GM04503 (cell line): ENCODE measurements at places on chromosomes 4 and X.

DNA sequence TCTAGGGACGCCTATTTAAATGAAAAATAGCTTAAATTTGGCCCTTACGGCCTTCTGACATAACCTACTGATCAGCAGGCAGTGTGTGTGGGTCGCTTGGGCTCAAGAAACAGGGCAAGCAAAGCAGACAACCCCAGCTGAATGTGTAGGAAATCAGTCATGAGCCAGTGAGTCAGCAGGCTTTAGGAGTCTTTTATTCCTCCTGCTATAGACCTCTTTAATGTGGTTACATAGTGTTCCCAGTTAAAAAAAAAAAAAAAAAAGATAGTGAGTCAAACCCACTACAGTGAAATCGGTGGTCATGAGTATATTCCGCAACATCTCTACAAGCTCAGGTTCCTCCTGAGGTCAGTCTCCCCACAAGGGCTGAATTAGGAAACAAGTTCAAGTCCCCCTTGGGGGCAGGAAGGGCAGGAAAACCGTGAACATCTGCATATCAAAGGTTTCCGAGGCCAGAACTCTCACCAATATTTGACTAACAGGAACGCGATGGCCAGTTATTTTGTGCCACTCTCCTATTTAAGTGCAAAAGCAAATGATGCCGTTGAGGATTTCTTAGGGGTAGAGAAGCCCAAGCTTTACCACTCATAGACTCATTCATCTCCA is 32.7 kb downstream of the ACSL1 start:
- peak; percentile 47 for DNase-seq

DNA sequence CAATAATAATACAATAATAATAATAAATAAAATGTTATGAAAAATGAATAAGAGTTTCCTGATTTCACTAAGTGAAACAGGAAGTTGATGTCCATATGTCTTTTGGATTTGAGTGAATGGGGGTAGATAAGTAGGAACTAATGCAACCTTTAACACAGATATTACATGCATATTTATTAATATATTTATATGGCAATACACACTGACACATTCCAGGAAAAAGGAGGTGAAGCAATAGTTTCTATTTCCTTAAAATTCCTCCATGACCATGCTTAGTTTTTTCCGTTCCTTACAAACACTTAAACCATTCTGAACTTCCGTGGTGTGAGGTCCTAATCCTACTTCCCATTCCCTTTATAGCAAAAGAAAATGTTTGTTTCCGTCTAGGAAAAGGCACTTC is 48.3 kb downstream of the ATXN3L start:
- DNase-seq, result no peak

GRCh38 chr4:68358988-68359387 is 9.1 kb upstream of the YTHDC1 start:
- no peak for DNase-seq

- no peak for DNase-seq
Measured at GRCh38 chrX:102697494-102697893, 14.8 kb upstream of the GPRASP2 start.

DNA sequence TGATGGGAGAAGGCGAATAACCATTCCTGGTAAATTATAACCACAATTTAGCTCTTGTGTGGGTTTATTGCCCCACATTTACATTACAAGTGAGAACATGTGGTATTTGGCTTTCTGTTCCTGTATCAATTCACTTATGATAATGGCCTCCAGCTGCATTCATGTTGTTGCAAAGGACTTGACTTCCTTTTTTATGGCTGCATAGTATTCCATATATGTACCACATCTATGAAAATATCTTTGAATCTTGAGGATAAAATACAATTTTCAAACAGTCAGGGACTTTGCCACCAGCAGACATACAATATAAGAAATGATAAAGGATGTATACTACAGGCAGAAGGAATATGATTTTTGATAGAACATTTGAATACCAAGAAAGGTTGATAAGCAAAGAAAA is 27.3 kb downstream of the RAP2C start:
- DNase-seq, result no peak

GRCh38 chr4:53321151-53321983 is 44.5 kb downstream of the SCFD2 start:
- DNase-seq, result peak; percentile 98

DNA sequence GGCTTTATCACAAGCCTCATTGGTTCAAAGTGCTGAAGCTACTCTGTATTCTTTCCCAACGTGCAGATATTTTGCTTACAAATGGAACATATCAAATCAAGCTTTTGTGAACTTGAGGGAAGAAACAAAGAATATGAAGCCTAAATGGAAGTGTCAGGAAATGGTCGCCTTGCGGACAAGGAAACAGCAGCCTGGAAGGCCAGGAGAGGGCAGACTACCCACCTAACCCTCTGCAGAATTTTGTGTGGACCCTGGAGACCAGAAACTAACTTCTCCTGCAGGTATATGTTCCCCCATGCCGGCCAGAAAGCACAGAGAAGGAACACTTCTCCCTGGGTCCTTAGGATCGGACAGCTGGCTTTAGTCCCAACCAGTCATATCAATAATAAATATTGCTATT is 1425.8 kb downstream of the PCDH7 start:
- no peak for DNase-seq

GRCh38 chr4:39476187-39476895 is 17.5 kb downstream of the LIAS start:
- DNase-seq, result no peak

DNA sequence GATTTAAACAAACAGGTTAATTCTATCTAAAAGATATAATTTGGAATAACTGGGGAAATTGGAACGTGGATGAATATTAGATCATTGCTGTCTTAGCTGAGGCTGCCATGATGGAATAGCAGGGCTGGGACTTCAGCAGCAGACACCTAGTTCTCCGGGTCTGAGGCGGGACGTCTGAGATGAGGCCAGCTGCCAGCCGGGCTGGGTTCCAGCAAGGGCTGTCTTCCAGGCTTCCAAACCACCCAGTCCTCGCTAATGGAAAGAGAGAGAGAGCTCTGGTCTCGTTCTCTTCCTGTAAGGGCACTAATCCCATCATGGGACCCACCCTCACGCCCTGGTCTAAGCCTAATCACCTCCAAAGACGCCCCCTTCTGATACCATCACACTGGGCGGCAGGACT is 85.7 kb downstream of the ADRA2C start:
- DNase-seq, result no peak

DNA sequence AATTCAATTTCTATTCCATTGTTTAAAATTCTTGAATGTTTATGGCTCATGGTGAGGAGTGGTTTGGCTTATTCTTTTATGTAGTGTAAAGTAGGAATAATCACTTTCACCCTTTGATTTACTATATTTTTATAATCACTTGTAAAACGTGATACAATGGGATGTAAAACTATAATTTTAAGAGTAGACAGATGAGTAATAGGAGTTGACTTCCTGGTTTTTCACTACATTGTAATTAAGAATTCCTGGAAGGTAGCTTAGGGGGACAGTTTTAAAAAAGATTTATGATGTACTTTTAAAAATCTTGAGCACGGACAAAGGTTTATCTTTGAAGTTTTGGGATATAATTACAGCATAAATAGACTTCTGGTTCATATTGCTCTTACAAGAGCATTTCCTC is 65.3 kb downstream of the PDGFC start:
- no peak for DNase-seq
